ENCODE measurements at places on chromosomes 1 and 21.
A peak's percentile ranks its signal among the peaks of the same experiment; 100 is the strongest.

- DNase-seq: no peak
Measured at GRCh38 chr1:54158071-54158470, 5.3 kb upstream of the CDCP2 start.

GRCh38 chr21:34649400-34649799, 19.4 kb upstream of the CLIC6 start:
- DNase-seq: no peak

DNA sequence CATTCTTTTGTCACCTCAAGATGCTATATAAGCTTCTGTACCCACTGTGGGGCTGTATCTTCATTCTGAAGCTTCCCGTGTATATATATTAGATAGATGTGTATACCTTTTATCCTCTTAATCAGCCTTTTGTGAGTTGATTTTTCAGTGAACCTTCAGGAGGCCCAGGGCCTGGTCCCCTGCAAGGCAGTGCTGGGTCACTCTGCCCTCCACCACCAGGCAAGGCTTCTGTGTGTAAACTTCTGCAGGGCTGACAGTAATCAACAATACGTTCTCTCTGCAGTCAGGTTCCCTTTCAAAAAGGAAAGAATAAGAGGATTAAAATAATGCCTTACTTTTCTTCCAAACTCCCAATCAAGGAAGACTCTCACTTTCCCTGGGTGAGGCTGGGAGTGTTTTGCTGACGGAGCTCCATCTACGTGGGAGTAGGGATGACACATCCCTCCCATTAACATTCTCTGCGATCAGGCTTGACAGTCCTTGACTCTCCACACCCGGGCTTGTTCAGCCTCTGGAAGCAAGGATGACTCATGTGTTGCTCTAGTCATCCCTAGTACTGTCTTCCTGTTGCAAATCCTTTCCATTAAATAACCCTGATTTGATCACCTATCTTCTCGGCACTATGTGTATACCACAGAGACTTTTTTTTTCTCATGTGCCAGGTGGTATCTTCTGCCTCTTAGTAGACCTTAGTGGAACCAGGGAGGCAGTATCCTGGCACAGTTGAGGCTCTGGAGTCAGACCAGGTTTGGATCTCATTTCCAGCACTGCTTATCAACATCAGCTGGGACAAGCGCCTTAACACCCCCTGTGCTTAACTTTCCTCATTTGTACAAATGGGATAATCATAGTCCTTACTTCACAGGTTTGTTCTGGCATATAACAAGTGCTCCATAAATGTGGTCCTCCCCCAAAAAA, 70.3 kb upstream of the KCNK1 start:
- DNase-seq: no peak

DNA sequence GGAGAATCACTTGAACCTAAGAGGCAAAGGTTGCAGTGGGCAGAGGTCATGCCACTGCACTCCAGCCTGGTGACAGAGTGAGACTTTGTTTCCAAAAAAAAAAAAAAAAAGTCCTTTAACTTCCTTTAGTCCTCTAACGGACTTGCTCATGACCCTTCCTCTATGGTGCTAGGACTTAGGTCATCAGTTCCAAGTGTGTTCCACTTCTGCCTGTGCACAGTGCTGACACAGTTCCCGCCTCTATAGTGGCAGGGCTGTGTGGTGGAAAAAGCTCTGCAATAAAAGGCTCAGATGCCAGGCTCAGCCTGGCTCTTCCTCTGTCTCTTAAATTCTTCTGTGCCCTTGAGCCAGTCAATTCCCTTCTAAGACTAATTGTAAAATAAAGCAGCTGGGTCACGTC, 22.0 kb downstream of the CC2D1B start:
- no peak for DNase-seq

DNA sequence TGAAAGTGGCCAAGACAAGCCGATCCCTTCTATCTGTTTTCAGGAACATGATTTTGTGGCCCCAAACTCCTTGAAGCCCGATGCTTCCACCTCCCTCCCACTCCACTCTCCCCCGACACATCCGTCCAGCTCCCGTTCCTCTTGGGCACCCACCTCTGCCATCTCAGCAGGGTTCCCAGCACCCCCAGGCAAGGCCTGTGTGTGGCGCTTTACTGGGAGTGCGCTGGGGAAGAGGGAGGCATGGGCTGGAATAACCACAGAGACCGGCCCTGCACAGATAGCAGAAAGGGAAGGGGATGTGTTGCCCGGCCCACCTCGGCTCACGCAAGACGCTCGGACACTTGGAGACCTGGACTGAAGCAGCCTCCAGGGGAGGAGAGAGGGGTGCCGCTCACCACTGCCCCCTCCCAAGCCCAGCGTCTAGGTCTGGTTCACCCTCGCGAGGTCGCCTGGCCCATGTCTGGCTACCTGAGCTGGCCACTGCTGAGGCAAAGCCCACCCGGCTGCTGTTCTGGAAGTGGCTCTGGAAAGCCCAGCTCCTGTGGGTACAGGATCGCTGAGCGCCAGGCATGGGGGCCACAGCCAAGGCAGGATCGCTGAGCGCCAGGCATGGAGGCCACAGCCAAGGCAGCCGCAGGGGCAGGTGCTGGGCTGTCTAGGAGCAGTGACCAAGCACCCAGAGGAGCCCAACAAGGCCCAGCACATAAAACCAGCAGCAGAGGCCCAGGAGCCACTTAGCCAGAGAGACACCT, 23.8 kb upstream of the COL18A1 start:
- DNase-seq: no peak

GRCh38 chr1:207966521-207966920, 55.6 kb upstream of the CD34 start:
- no peak for DNase-seq

- peak; percentile 59 for DNase-seq
Measured at GRCh38 chr1:160567858-160568682, 11.2 kb downstream of the CD84 start.

All from GF-D8 (cell line).